Heart right ventricle (tissue), 16 donors: ENCODE measurements at places on chromosomes 12 and 14. TPM values are rescaled to one million over a fixed set of nuclear protein-coding genes. Genes with fewer than 3 reads are reported as not detected.

SLC6A12 gene
- 0.60 TPM for total RNA-seq

GRCh38 chr12:110636516-110636915, 22.6 kb downstream of the TCTN1 start:
- no peak for DNase-seq

DNA sequence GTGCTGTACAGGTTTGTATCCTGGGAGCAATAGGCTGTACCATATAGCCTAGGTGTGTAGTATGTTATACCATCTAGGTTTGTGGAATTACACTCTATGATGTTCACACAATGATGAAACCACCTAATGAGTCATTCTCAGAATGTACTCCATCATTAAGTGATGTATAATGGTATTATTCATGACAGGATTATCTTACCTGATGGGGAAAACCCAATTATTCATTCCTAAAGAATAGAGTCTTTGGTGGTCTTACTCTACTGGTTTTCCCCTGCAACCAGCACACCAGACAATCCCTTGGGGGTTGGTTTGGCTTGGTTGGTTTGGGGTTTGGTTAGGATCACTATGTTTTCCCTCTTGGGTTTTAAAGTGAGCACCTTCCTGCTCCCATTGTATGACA, 12.6 kb upstream of the OR10P1 start:
- no peak for DNase-seq

CCDC92 gene
- 67.0 TPM for total RNA-seq

DNA sequence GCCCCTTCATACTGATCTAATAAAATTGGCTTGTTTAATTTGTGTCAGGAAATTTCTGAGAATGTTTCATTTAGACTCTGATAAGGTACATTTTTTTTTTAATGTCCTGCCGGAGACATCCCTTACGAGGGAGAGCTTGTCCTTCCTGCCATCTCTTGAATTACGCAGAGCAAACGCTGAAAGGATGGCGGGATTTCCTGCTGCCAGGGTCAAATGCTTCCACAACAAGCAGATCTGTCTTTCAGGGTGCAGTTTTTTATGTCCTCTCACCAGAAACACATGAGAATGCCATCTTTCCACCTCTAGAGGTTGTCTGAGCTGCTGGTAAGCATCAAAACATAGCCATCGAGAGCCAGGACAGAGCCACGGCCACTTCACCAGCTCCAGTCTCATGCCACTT, 126.8 kb upstream of the ARHGAP5 start:
- DNase-seq, result no peak

BCL2L14 gene
- not detected for total RNA-seq

- DNase-seq, result no peak
Observed at GRCh38 chr12:85281636-85282312, 1.8 kb downstream of the ALX1 start.

BCL11B gene
- 0.05 TPM for total RNA-seq

RNF212B gene
- not detected for total RNA-seq
